ENCODE measurements at places on chromosomes 11 and 22. TPM values are rescaled to one million over a fixed set of nuclear protein-coding genes. Genes with fewer than 3 reads are reported as not detected.

DNA sequence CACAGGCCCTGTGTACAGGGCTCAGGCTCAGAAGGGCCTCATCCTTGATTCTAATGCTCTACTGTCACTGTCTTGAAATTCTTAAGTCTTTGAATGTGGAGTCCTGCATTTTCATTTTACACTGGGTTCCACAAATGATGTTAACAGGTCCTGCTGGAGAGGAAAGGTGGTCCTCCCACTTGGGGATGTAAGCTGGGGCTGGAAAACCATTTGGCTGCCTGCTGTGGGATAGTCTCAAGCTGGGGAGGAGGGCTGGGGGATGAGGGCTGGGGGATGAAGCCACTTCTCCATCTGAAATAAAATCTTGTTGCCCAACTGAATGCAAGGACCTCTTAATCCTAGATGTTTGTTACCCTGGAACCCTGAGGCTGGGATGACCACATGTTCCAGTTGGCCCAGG lies 423.0 kb downstream of the TENM4 start:
- no peak for DNase-seq

DNA sequence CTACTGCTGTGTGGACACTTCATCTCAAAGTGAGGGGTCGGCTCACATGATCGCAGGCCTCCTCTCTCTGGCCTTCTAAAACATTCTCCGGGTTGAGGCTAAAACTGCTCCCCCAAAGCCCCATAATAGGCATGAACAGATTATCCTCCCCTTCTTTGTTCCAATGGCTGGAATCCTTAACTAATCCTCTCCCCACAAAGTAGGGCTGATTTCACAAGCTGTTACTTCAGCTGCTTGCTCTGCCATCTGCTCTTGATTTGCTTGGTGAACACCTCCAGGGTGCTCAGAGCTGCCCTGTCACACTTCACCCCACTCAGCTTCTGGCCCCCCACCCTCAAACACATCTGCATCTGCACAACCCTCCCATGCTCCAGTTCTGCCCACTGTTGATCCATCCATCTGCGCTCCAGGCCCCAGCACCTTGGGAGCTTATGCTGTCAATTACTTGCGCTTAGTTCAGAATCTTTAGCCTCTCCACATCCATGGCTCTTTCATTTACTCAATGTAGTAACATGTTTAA lies 173.1 kb upstream of the API5 start:
- no peak for DNase-seq

DNA sequence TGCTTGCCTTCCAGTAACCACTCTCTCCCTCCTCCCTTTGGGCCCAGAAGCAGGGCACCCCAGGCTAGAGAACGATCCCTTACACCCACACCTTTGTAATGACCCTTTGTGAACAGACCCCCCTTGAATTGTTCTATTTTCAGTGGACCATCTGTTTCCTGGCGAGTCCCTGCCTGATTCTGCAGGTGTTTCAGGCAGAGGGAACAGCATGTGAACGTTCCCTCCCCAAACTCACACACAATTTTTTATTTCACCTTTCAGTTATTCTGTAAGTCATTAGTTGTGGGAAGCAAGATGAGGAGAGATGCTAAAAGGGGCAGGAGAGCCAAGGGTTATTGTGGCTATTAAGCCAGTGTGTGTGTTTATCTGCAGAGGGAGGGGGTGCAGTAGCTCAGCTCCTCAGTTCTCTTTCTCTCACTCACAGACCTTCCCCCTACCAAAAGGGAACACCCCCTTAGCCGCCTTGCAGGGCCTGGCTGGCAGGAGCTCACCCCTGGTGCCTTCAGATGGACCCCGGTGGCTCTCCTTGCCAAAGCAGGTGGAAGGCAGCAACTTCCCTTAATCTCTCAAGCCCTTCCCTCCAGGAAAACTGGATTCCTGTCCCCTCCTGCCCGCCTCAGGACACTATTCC lies 64.8 kb upstream of the SPON1 start:
- no peak for DNase-seq

Gene IL18
- total RNA-seq, result 112 TPM

Gene FIBIN
- not detected for total RNA-seq
